Heart right ventricle (tissue), 16 donors: ENCODE measurements at places on chromosomes 7 and 10. TPM values are rescaled to one million over a fixed set of nuclear protein-coding genes. Genes with fewer than 3 reads are reported as not detected.

- DNase-seq, result no peak
These were observed 170.6 kb downstream of the UBE2H start for GRCh38 chr7:129781928-129782817.

- DNase-seq, result no peak
These were observed 94.5 kb downstream of the OR13A1 start for GRCh38 chr10:45220931-45221330.

GRCh38 chr10:106992055-106992454 lies 172.5 kb downstream of the SORCS1 start:
- DNase-seq, result no peak

DNA sequence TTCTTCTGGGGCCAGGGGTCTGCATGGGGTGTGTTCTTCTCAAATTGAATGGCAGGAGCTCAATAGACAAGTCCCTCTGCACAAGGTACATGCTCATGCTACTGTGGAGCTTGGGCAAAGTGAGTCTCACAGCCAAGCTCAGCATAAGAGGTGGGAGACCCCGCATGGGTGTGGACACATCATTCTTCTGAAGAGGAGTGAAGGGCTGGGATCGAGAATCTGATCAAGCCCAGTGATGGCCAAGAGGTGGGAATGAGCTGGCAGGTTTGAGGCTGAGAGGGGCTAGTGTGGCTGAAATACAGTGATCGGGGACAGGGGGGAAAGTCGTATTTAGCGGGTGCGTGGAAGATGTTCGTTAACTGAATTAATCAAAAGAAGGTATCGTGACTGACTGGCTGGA lies 32.6 kb downstream of the CDH23 start:
- no peak for DNase-seq

GRCh38 chr10:1187855-1188557 lies 131.8 kb downstream of the WDR37 start:
- DNase-seq, result no peak

SERPINE1 gene
- total RNA-seq, result 3.5 TPM

CDHR1 gene
- total RNA-seq, result 1.3 TPM

ZSCAN25 gene
- 10.4 TPM for total RNA-seq

PPP1R17 gene
- not detected for total RNA-seq

TMEM184A gene
- total RNA-seq, result 0.42 TPM
